Stimulated activated CD8-positive, alpha-beta memory T cell treated with anti-CD3 and anti-CD28 coated beads, Interleukin-4, amount 100 ng/mL, for 1 hour (primary cell): ENCODE measurements at places on chromosomes 12 and 14.

DNA sequence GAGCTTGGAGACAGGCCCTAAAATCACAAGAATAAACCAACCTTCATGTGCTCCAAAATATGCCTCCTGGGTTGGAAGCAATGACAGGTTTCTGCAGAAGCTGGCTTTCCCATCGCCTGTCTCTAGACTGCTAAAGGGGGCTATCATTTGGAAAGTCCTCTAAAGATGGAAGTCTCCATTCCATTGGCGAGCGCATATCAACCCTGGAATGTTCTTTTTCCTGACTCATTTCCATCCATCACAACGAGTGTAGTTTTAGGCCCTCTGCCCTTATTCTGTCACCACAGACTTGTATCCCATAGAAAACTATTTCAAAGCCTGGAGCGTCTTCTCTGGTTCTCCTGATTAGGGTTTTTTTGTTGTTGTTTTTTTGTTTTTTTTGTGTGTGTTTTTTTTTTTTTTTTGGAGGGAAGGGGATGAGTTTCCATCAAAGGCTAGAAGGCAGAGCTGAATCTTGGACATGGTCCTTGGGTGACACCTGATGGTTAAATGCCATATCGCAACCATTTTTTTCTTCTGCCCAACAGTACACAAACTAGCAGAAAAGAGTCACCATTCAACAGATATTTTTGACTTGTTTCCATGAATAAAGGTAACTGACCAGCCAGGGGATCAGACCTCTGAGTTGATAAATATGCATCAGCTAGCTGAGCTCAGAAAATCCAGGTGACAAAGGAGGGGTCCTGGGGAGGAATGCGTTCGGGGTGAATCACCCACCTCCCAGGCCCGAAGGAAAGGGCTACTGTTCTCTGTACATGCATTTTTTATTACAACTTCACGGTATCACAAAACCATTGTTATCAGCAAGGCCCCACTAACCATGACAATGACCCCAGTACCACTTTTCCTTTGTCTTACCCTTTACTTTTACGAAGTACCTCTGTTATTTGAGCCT is 40.5 kb downstream of the KCNA5 start:
- no peak for DNase-seq

- DNase-seq, result no peak
Observed at GRCh38 chr12:124087266-124088051, 114.4 kb downstream of the ZNF664 start.

DNA sequence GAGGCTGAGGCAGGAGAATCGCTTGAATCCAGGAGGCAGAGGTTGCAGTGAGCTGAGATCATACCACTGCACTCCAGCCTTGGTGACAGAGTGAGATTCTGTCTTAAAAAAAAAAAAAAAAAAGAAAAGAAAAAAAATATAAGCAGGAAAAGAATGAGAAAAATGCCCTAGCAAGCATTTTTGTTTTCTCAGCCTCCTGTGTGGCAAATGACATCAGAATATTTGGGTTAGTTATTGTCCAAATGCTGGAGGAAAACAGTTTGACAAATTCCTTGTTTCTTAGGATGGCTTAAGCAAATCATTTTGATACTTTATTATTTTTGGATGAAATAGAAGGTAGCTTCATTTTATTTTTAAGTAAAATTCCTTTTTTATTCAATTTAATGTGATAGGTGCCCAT is 7.5 kb upstream of the PTPRR start:
- DNase-seq, result no peak

DNA sequence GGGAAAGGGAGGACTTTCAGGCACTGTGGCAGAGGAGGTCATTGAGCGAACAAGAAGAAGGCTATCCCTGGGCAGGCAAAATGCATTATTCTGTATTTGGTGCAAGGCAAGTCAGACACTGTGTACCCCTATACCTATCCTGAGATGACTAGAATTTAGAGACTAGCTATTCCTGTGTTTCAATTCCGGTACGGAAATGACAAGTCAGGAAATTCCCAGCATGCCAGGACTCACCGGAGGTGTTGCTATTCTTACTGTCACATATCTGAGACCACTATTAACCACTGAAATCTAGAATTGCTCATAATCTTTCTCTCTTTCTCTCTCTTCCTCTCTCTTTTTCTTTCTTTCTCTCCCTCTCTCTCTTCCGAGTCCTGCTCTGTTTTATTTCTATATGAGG is 297.1 kb downstream of the PDZRN4 start:
- no peak for DNase-seq

DNA sequence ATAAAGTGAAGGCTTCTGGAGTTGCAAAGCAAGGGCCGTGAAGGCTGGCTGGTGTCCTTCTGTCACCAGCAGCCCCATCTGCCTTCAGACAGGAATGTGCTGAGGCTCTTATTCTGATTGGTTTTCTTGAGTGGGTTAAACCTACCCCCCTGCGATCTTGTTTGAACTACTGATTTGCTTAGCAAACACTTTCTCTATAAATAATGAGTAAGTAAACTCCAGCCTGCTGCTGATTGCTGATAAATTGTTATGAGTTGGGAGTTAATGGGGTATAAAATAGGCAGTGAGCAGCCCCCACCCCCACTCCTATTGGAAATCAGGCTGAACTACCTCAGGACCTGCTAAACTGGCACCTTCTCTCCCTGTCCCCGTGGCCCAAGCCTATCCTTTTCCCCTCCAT is 146.1 kb upstream of the NOS1 start:
- DNase-seq, result no peak

- DNase-seq, result no peak
Observed at GRCh38 chr12:97063292-97063935, 156.4 kb downstream of the NEDD1 start.

- no peak for DNase-seq
Observed at GRCh38 chr12:49233842-49234526, 30.9 kb upstream of the TUBA1C start.

GRCh38 chr12:50057896-50058670 is 687 bp downstream of the ASIC1 start:
- no peak for DNase-seq

DNA sequence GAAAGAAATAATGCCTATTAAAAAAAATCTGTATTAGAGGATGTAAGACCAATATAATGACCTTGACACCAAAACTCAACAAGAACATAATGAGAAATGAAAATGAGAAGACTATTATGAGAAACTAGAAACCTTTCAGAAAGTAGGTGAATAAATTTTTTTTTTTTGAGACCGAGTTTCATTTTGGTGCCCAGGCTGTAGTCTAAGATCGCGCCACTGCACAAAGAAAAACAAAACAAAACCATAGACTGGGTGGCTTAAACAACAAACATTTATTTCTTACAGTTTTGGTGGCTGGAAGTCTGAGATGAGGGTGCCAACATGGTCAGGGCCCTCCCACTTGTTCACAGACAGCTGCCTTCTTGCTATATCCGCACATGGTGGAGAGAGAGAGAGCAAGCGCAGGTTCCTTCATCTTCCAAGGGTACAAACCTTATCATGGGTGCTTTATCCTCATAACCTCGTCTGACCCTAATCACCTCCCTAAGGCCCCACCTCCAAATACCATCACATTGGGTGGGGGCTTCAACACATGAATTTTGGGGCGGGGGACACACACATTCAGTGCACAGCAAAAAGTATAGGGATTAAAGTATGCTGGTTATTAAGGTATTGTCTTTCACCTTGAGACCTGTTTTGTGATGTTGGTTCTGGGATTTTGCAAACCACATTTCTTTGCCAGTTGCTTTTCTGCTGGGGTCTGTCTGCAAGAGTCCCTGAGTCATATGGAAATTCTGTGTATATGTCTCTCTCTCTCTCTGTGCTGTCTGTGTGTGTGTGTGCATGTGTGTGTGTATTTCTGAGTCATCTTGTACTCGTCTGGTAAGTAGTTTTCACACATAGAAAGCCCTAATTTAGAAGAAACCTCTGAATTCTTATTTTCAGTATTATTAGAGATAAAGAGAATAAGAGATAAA is 26.2 kb downstream of the ZCRB1 start:
- DNase-seq, result no peak

GRCh38 chr12:27190761-27191160 is 53.3 kb upstream of the STK38L start:
- no peak for DNase-seq

DNA sequence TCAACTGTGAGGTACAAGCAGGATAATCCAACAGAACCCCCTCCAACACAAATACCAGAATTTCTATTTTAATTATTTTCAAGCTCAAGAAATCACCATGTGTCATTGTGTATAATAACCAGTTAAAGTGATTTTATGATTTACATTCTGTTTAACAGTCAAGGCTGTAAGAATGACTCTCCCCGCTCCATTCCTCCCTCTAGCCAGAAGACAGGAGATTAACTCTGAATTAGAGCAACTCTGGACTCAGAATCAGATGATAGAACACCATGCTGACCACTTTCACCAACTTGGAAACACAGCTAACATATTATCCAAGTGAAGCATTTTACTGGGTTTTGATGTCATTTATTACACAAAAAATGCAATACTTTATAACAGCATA is 71.9 kb downstream of the ATP2B1 start:
- DNase-seq, result no peak

- no peak for DNase-seq
Observed at GRCh38 chr12:42603246-42603990, 13.9 kb upstream of the PRICKLE1 start.

GRCh38 chr14:65790172-65790815 is 377.8 kb downstream of the FUT8 start:
- no peak for DNase-seq

DNA sequence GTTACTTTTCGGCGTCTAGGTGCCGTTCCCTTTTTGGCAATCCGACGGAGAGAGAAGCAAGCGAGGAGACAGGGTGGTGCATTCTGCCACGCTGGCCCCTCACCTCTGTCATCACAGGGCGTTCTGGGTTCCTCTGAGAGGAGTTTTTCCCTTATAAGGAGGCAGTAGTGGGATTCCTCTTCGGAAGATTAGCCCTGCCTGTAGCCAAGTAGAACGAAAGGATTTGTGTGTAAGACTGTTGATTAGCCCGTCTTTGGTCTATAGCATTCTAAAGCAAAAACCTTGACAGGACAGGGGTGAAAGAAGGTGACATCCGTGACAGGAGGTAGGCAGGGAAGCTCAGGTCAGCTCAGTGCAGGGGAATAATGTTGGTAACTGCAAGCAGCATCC is 9.1 kb upstream of the NEMF start:
- no peak for DNase-seq

DNA sequence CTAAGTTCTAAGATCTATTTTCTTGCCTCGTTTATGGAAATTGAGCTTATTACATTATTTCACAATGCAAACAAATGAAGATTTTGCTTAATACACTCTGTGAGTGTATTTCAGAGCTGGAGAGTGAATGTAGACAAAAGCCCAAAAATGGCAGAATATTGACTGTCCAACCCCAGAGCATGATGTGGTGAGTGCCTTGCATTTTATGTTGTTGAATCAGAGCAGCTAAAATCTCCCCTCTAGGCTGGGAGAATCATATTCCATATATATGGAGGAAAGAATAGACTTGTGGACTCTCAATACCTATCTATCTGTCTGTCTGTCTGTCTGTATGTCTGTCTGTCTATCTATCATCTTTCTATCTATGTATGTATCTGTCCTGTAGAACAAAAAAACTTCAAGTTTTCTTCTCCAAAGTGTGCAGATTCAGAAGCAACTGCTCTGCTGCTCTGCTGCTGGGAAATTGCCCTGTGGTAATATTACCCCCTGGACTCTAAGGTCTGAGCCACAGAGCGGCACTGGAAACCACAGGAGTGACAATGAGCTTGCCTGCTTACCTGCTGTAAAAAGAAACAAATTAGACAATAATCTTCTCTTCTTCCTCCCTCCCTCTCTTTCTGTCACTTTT is 209.4 kb upstream of the PRICKLE1 start:
- no peak for DNase-seq

DNA sequence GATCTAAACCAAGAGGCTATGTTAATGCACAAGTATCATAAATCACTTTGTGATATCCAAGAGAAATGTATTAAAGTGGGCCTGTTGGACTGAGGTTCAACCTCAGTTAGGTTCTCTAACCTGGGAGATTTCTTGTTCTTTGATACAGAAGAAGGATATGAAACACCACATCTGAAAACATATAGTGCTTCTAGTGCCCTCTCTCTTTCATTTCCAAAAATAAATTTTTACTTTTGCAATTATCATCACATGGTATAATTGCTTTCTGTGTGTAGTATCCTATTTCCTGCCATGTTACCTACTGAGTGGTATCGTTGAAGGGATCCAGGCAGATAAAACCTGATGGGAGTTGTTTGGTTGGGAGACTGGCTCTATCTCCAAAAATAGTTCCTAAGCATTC is 264.9 kb downstream of the CCER1 start:
- DNase-seq, result no peak

GRCh38 chr12:133057446-133057845 is 20.1 kb downstream of the ZNF84 start:
- DNase-seq, result no peak

DNA sequence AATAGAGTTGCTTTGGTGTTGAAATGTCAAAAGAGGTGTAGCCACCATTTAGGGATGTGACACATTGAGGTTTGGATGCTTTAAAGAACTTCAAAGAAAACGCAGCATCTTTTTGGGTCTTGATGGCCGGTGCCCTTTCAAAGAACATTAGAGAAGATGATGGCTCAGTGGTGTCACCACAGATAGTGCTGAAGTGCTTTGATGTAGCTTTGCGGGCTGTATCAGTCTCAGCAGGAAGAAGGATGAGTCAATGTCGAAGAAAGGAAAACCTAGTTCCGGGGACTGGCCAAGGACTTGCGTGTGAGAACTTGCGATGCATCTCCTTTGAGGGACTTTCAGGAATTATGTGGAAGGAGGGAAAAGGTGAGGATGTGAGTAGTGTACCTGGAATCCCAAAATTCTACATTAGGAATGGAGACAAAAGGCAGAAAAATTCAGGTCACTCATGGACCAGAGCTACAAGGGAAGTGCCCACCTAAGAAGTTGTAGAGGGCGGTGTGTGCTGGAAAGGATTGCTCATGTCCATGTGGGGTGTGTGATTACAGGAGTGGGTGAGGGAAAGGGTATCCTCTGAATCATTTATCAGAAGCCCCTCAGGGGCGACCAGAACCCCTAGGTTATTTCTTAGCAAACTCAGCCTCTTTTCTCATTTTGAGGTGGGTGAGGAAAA is 39.7 kb upstream of the GZMB start:
- DNase-seq, result peak; percentile 38

GRCh38 chr14:81386290-81386745 is 13.8 kb downstream of the STON2 start:
- no peak for DNase-seq

GRCh38 chr14:79320561-79320960 is 890.7 kb downstream of the DIO2 start:
- no peak for DNase-seq

DNA sequence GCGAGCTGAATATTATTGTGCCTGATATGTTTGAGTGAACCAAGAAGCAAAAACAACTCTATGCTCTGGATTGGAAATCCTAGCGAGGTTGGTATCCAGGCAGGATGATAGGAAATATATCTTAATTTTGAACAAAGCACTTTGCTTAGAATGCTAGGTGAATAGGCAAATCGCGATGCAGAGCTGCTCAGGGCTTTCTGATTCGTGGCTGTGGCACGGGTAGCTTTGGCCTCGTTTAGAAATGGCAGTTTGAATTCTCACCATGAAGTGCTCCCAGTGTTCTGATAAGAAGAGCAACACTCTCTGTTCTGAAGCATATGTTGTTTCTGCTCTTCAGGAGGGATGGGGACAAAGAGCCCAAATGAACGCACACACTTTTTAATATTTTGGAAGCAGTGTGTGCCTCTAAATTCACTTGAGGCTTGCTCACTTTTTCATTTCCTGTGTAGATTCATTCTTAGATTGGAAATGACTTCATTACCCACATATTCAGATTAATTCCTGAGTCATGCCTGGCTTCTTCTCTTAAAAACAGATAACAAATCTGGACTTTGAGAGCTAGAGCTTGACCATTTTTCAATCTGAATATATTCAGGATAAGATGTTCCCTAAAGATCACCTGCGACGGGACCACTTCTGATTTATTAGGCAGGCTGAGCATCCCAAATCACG is 200.9 kb downstream of the RPAP3 start:
- no peak for DNase-seq

GRCh38 chr12:16076970-16077522 is 165.9 kb downstream of the DERA start:
- no peak for DNase-seq
